CD4-positive, alpha-beta T cell treated with Interleukin-17A for 4 hours (primary cell): ENCODE measurements at places on chromosomes 7 and 10.

DNA sequence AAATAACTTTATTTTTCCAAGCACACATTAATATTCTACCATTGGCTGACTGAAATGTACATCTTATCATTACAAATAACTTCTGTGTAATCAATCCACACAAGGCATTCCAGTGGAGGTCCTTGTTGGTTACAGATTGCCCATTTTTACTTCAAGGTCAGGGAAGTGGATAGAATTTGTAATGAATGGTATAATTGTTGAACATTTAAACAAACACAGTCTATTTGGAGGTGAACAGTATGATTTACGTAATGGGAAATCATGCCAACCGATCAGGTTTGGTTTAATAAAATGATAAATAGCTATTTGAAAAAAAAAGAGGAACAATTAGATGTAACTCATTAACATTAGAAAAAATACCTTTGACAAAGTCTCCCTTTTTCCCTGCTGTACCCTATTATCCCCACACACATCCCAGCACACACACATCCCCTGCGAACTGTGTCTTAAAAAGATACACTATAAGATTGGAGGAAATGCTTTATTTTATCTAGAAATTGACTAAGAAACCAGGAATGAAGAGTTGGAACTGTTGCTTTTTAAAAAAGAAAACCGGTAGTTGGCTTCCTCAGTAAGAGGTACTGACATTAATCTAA is 19.0 kb upstream of the ASZ1 start:
- DNase-seq, result no peak

DNA sequence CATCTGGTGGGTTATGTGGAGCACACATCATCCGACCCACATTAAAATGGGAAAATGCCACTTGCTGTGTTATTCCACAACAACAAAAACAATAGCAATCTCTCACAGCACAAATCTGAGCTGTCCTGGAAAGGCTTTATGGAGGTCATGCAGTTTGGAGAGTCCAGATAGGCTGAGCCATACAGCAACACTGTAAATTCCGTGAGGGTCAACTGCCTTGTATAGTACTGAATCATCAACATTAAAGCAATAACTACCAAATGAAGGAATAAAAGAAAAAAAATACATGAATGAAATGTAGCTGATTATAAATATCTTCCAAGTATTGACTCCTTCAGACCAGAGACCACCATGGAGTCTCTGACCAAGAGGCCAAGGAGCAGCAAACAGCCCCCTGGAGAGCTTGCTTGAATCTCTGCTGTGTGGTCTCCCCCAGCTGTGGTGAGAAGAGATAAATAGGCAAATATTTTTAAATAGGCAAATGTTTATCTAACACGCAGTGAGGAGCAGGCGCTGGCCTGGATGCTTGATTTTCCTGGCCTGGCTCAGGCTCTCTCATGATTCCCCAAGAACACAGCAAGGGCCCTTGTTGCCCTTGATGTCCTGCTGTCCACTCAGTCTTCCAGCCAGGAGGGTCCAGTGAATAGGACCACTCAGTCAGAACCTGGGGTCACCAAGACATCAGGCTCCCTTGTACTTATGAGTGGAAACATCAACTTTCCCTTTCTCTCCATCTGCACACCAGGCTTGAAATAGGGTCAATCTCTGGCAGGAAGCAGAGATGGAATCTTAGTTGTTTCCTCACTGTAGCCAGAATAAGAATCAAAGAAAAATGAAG is 1021.3 kb downstream of the XPNPEP1 start:
- no peak for DNase-seq

DNA sequence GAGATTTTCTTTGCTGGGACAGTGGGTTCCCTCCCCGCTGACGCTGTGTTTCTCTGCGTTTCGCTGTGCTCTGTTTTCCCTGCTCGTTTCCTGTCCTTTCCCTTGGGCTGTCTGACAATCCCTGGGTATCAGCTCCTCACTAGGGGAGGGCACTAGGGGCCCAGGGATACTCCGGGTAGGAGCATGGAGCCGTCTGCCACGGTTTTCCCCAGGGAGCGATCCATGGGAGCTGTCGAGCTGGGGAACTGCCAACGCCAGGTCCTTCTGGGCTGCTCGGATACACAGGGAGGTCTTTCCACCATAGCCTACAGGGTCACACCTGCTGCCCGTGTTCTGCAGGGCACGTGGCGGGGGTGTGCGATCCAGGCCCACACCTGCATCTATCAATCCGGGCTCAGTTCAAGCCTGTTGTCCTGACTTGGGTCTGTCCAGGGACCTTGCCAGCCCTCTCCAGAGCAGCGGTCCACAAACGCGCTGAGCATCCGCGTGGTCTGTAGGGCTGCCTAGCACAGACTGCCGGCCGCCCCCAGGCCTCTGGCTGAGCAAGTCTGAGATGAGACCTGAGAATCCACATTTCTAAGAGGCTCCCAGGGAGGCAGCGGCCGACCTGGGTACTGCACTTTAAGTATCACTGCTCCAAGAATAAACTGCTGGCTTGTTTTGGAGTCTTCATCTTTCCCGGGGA is 263.1 kb downstream of the ELFN1 start:
- no peak for DNase-seq

DNA sequence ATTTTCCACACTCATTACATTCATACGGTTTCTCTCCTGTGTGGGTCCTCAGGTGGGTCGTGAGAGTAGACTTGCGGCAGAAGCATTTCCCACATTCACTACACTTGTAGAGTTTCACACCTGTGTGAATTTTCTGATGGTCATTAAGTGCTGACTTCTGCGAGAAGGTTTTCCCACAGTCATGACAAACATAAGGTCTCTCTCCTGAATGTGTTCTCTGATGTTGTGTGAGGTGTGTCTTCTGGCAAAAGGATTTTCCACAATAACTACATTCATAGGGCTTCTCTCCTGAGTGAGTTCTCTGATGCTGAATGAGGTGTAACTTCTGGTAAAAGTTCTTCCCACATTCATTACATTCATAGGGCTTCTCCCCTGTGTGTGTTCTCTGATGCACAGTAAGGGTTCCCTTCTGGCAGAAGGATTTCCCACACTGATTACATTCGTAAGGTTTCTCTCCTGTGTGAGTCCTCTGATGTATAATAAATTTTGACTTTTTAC is 15.1 kb downstream of the ZNF12 start:
- no peak for DNase-seq

DNA sequence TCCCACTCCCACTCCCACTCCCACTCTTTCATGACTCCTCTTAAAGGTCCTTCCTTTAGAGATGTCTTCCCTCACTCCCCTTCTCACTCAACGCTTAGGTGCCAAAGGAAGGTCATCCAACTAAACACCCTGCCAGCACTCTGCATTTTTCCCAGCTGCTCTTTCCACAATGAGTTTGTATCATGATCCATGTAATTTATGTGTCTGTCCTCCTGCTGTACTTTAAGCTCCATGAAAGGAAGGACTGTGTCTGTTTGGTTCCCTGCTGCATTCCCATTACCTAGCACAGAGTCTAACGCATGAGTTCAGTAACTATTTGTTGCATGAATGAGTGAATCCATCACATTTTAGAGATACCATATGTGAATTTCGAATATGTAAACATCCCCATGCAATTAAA is 252.7 kb downstream of the KIF20B start:
- DNase-seq, result no peak

GRCh38 chr10:102422545-102423129 is 2.0 kb downstream of the FBXL15 start:
- peak; percentile 65 for DNase-seq

DNA sequence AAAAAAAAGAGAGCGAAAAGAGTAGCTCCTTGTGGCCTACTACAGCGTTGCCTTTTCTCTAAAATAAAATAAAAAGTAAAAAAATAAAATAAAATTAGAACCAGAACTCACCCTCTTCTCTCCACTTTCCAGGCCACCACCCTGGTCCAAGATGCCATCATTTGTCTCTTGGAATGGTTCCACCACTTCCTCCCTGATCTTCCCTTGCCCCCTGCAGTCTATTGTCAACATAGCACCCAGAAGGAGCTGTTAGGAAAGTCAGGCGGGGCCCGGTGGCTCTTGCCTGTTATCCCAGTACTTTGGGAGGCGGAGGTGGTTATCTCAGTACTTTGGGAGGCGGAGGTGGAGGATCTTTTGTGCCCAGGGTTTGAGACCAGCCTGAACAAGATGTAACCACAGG is 7.6 kb upstream of the GRID2IP start:
- DNase-seq, result peak; percentile 44

- DNase-seq, result peak; percentile 29
Measured at GRCh38 chr7:74202841-74203556, 6.8 kb upstream of the LAT2 start.

GRCh38 chr10:32964270-32964669 is 6.2 kb upstream of the ITGB1 start:
- DNase-seq, result no peak

- DNase-seq, result no peak
Measured at GRCh38 chr7:30485667-30486066, 7.1 kb upstream of the NOD1 start.

GRCh38 chr10:26879744-26880143 is 19.0 kb upstream of the ABI1 start:
- DNase-seq, result no peak

DNA sequence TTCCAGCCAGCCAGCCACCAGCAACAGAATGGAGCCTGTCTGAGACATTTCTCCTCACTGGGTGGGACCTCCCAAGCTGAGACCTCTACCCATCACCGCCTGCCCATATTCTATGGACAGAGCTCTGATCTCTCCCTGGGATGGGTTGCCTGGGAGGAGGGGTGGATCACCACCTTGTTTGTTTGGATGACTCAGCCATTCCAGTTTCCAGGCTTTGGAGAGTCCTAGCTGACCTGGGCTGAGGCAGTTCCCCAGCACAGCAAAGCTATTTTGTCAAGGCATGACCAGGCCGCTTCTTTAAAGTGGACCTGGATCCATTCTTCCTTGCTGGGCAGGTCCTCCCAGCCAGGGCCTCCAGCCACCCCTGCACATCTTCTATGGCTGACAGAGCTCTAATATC is 982.3 kb downstream of the DNAJB9 start:
- no peak for DNase-seq

GRCh38 chr10:132383751-132384196 is 13.2 kb upstream of the PWWP2B start:
- no peak for DNase-seq

DNA sequence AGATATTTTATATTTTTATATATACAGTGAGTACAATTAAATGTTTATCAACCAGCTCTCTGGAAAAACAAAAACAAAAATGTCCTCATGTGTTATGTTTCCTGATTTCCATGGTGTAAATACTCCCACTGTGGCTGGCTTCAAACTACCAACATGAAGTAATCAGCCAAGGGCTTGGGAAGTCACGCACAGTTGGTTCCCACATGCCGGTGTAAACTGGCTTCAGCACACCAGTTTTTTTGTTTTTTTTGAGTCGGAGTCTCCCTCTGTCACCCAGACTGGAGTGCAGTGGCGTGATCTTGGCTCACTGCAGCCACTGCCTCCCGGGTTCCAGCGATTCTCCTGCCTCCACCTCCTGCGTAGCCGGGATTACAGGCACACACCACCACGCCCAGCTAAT is 11.8 kb downstream of the OSBPL3 start:
- DNase-seq, result no peak
